ENCODE measurements at places on chromosomes 3 and 15.
A peak's percentile ranks its signal among the peaks of the same experiment; 100 is the strongest.

- no peak for DNase-seq
Measured at GRCh38 chr3:119469418-119470189, 841 bp downstream of the POGLUT1 start.

DNA sequence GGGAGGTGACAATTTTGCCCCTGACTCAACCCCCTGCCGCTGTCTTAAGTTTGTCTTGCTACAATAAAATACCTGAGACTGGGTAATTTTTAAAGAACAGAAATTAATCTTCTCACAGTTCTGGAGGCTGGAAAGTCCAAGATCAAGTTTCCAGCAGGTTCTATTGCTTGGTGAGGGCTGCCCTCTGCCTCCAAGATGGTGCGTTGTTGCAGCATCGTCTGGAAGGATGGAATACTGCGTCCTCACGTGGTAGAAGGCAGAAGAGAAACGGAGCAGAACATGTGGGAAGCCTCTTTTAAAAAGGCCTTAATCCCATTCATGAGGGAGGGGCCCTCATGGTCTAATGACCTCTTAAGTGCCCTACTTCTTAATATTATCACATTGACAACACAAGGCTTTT, 87.3 kb upstream of the SNTN start:
- DNase-seq, result no peak

DNA sequence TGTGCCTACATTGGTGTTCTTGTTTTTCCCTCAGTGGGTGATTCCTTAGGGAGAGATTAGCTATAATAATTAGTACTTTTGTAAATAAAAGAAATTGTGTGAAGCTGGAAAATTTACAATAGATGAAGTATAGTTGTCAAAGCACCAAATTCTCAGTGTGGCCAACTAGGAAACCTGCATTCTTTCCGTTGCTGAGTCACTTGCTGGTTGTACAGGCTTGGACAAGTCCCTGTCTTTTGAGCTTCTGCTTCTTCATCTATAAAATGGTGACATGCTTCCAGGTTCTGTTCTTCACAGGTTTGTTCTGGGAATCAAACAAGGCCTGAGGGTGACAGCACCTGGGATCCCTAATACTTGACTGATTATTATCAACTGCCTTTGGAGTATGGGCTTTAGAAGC, 184.1 kb upstream of the HES1 start:
- DNase-seq, result no peak

GRCh38 chr3:11154953-11155325, 646 bp downstream of the HRH1 start:
- DNase-seq, result no peak

DNA sequence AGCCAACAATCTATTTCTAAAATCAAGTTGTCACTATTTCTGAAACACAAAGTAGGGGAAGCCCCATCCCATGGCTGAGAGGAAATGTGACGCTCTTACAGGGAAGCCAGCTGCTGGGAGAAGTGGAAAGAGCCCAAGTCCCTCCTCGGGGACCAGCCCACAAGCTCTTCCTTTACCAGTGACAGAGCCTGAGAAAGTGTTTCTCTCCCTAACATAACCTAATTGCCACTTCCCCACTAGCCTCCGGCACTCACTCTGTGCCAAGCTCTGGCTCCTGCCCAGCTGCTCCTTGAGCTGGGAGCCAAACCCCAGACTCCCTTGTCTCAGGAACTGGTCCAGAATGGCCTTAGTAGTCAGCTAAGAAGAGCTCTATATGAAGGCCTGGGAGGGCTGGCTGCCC, 42.9 kb downstream of the TNFAIP8L3 start:
- no peak for DNase-seq

DNA sequence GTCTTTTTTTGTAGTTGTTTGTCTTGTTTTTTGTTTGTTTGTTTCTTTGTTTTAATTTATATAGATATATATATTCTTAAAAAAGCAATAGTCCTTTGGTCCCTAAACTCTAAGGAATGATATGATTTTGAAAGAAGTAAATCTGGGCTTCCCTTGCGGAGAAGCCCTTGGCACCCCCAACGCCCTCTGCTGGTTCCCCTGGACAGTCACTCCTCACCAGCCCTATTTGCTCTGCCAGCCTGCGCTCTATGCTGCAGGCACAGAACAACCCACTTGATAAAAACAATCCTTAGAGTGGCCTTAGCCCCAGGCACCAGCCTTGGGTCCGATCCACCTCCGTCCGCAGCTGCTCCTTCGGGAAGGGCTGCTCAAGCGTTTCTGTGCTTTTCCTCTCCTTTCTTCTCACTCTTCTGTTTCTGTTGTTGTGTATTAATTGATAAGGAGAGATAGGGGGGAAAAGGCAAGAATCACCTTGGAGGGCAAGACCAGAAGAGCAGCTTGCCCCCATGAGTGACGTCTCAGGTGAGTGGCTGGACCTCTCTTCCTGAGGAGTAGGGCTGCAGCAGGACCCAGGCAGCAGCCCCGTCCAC, 13.7 kb upstream of the PARP6 start:
- DNase-seq, result no peak

DNA sequence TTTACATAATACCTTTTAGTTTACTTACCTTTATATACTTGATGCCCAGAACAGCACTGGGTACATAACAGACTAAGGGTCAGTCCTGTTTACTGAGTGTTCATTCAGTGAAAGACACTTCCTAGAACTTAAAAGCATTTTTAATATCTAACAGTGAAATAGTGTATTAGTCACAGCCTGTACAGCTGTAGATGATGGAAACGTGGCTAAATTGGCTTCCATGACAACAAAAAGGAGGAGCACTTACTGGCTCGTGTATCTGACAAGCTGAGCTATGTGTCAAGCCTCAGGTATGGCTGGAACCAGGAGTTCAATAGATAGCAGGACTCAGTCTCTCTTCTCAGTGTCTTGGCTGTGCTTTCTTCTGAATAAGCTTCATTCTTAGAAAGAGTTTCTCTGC, 40.2 kb downstream of the CMTM8 start:
- peak; percentile 2 for DNase-seq

GRCh38 chr15:69474291-69474690, 21.7 kb downstream of the RPLP1 start:
- no peak for DNase-seq

- no peak for DNase-seq
Measured at GRCh38 chr3:24002129-24002528, 57.0 kb downstream of the NR1D2 start.

- DNase-seq, result no peak
Measured at GRCh38 chr3:52225452-52226228, at the start of gene TLR9. Gene TLR9, minus strand, starts transcription at chr3:52225645. Its CDS starts 116 bp downstream, at chr3:52225529.

GRCh38 chr3:3666664-3667063, 132.6 kb upstream of the LRRN1 start:
- no peak for DNase-seq

Measured in HS-5 (cell line).